ENCODE measurements at places on chromosomes 6 and 20. TPM values are rescaled to one million over a fixed set of nuclear protein-coding genes. Genes with fewer than 3 reads are reported as not detected.

PGBD1 gene
- polyA plus RNA-seq = 2.3 TPM

COL21A1 gene
- polyA plus RNA-seq = 19.9 TPM

TRIM15 gene
- polyA plus RNA-seq = not detected

HLA-DRB5 gene
- polyA plus RNA-seq = 0.45 TPM

NFATC2 gene
- 2.8 TPM for polyA plus RNA-seq

PRRT1 gene
- 2.6 TPM for polyA plus RNA-seq

ADGRB3 gene
- 0.88 TPM for polyA plus RNA-seq
